Activated CD4-positive, CD25-positive, alpha-beta regulatory T cell treated with anti-CD3 and anti-CD28 coated beads, Interleukin-2, amount 50 U/mL, for 16 hours (primary cell): ENCODE measurements at places on chromosomes 5 and 9.

DNA sequence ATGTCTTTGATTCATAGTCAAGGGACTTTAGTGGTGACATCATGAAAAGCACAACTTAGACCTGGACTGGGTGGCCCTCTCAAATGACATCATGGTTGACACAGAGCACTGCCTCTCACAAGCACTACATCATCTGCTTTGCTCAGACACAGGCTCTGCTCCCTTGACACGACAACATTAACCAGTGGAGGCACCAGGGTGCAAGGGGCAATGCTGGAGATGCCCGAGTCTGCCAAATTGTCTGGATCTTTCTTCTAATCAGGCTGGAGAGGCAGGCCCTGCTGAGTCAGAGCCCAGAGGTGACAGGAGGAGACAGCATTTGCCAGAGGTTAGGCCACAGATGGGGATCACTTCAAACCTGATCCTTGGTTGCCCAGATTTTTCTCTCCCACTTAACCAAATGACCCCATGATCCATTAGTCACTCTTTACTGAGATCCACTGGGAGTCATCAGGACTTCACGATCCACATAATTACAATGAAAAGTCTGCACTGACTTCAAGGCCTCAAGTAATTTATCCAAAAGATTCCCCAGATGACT is 174.4 kb downstream of the SLIT3 start:
- no peak for DNase-seq

DNA sequence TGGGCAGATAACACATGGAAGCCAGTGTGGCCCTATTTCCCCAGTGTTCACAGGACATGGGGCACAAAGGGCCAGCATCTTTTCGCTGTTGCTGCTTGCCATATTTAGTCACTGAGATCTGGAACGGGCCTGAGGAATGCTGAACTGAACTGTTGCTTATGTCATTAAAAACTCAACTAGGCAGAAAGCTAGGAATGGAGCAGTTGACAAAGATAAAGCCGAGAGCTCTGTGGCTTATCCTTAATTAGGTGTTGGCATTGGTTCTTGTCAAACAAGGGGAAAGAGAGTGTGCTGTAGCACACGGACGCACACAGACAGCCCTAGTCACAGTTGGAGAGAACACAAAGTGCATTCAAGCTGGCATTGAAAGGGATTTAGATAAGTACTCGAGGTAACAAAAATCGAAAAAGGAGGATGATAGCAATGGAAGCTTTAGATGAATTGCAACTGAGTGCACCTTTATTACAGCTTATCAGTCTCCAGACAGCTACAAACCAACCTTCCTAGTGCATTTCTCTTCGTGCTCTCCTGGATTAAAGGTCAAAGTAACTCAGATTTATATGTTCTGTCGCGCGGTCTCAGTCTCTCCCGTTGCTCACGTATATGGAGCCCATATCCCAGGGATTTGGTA is 450.2 kb upstream of the ZNF608 start:
- DNase-seq = no peak

DNA sequence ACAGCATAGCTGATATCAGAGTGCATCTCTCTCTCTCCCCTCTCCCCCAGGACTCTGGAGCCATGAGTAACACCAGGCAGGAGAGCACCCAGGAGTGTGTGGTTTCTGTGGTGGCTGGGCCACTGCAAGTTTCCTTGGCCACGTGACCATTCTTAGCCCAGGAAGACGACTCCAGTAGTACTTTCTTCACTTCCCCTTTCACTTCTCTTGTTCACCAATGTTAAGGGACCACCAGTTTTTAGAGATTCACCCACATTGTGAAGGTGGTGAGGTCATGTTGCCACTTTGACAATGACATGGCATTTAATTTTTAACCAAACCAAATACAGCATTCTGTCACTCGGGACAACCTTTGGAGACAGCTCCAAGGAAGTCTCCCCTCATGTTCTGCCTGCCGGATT is 17.9 kb upstream of the DAPK1 start:
- DNase-seq = no peak

GRCh38 chr5:145345511-145346287 is 489.4 kb downstream of the PRELID2 start:
- no peak for DNase-seq

GRCh38 chr5:610744-611730 is 1.1 kb upstream of the CEP72 start:
- no peak for DNase-seq

GRCh38 chr5:9201011-9201410 is 344.9 kb downstream of the SEMA5A start:
- no peak for DNase-seq

DNA sequence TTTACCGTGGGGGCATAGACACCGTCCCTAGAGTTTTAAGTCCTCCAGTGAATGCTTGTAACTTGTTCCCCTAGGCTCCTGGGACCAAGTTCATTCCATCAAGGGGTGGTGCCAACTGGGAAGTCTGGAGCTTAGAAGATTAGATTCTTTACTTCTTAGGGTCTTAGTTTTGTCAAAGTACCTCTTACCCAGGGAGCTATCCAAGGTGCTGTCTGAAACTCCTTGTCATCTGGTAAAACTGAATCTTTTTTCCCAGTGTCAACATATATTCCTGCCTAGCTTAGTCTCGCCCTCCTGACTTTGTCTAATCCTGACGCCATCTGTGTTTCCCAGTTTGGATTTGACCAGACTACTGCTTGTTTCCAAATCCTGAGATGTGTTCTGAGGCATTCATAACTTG is 41.6 kb downstream of the MAMDC2 start:
- DNase-seq = no peak

GRCh38 chr9:23438299-23438907 is 387.6 kb downstream of the ELAVL2 start:
- no peak for DNase-seq

- no peak for DNase-seq
Measured at GRCh38 chr9:124149992-124150391, 107.8 kb upstream of the NEK6 start.

DNA sequence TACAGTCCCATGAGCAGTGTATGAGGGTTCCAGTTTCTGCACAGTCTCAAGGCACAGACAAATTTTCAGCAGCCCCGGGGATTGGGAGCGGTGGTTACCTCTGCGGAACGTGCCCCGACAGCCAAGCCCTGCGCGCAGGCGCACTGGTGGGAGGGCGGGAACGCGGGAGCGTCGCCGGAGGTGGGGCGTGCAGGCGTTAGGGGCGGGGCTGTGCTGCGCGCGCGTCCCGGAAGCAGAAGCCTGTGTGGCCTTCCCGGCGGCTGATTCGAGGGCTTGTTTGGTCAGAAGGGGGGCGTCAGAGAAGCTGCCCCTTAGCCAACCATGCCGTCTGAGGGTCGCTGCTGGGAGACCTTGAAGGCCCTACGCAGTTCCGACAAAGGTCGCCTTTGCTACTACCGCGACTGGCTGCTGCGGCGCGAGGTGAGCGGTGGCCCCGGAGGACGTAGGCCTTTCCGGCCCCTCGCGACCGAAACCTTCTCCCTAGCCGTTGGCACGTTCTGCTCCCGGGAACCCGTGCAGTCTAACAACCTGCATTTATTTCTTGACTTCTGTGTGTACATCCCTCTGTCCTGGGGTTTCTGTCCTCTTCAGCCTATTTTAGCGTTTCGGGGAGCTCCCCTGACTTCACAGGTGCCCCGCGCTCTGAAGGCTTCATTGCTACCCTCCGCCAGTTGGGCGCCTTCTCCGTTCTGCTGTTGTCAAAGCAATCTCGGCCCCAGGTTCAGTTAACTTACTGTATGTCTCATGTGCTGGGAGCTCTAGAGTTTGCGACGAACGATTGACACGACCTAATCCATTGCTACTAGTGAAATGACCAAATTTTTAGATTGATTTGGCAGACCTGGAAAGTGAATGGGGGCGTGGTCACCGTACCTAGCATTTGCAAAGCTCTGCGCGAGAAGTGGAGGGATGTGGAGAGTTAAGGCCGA is at the start of gene GLE1:
GLE1 (plus strand) TSS at position 235 of the 929 bp plus-strand sequence; CDS start at position 322, 87 bp downstream.
- peak; percentile 96 for DNase-seq

DNA sequence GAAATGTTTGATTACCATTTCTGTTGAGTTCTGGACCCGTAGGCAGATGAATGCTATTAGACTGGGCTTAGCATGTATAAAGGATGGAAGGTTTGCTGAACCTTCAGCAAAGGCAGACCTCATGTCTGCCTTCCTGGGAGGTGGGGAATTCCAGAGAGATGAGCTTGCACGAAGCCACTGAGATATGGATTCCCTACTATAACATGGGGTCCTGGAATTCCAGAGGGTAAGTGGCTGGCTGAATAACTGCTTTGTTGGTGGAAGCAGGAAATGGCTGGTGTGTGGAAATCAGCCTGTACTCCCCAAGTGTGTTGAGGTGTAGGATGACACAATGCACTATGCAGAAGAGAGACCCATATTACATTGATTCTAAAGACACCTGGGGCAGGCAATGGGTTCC is 526.4 kb downstream of the CTNND2 start:
- DNase-seq = no peak

- DNase-seq = no peak
Measured at GRCh38 chr5:54646356-54647101, 129.0 kb downstream of the SNX18 start.
